Activated CD4-positive, alpha-beta T cell treated with anti-CD3 and anti-CD28 coated beads for 48 hours (primary cell): ENCODE measurements at places on chromosomes 2 and 18.

- no peak for DNase-seq
These were observed 135.9 kb downstream of the ZNF407 start for GRCh38 chr18:74733598-74733997.

- no peak for DNase-seq
These were observed 139.7 kb downstream of the B3GNT2 start for GRCh38 chr2:62335612-62336011.

DNA sequence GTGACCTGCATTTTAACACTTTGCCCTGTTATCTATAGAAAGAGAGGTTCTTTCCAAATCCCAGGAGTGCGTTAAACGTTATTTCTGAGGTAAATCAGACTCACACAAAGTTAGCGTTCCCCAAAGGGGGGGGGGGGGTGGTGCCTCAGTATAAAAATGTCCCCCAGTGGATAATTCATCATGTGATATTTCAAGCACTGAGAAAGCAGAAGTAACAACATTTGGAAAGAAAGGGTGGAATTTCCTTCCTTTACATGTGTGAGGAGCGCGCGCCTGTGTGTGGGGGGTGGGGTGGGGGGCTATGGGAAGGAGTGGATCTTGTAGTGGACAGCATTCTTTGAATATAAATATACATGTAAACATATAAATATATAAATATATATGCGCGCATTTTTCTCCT, 630.9 kb downstream of the NYAP2 start:
- DNase-seq, result no peak

GRCh38 chr2:15299904-15300520, 261.1 kb downstream of the NBAS start:
- DNase-seq, result no peak

- DNase-seq, result no peak
These were observed 7.4 kb downstream of the THNSL2 start for GRCh38 chr2:88177556-88177955.

- no peak for DNase-seq
These were observed 189.3 kb downstream of the SH3RF3 start for GRCh38 chr2:109318150-109318948.

- DNase-seq, result no peak
These were observed 310.9 kb downstream of the PRKCE start for GRCh38 chr2:45962177-45962921.

DNA sequence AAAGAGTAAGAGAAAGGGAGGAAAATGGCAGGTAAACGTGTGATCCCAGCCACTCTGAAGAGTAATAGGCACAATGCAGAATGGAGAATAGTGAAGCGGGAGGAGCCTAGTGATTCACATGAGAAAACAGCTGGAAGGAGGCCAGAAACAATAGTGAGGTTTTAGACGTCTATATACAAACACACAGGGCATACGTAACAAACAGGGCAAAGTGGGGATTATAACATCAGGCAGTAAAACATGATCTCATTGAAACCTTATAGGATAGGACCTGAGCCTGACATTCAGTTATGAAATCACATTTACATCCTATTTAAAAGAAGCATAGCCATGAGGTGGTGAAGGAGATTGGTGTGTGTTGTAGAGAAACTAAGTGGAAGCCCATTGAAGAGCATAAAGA, 33.0 kb upstream of the GATA6 start:
- no peak for DNase-seq

GRCh38 chr18:74661691-74662090, 64.0 kb downstream of the ZNF407 start:
- DNase-seq, result no peak

GRCh38 chr18:63585988-63586387, 1.2 kb upstream of the SERPINB13 start:
- DNase-seq, result no peak

DNA sequence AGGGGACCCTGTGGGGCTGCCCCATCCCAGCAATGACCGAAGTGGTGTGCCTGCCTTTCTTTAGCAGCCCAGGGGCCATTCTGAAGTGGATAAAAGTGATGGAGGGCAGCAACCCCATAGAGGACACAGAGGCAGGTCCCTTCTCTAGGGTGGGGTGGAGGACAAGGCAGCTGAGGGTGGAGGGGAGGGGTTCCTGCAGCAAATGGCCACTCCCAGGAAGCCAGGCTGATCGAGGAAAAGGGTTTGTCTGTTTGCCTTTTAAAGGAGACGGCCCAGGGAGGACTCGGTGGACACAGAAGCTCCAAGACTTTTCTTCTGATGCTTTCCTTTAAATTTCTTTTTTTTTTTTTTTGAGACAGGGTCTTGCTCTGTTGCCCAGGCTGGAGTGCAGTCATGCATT, 272.8 kb downstream of the TWIST2 start:
- DNase-seq, result no peak

GRCh38 chr2:95719473-95720060, 127.8 kb downstream of the TRIM43 start:
- no peak for DNase-seq

GRCh38 chr2:14759082-14759481, 126.6 kb downstream of the LRATD1 start:
- no peak for DNase-seq

GRCh38 chr2:11695576-11695975, 25.6 kb upstream of the NTSR2 start:
- DNase-seq, result no peak

DNA sequence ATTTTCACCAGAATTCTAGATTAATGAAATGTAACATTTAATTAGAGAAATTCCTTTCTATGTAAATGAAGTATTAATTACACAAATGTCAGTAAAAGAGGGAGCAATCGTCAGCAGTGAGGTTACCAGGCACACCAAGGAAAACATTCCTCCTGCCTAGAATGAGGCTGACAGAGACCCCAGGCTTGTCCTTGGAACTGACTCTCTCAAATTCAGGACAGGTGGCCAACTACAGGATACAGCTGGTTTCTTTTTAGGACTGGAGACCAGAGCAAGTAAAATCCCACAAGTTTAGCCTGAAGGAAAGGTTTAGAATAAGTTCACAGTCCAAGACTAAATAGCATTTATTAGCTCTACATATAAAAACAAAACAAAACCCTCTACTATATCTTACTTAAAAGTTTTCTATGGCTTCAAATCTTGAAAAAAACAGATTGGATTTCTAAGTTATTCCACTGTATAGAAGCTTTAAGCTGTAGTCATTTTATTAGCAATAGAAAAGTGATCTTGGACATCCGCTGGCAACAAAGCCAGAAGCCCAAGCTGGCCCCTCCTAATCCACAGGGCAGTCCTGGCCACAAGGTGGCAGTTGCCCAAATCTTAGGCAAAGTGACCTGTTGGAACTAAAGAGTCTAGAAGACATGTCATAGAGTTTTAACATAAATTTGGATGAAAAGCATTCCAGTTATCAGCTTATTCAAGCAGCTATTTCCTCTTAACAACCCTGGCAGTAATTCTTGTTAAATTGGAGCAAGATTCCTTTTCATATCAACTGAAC, 81.0 kb downstream of the SP3 start:
- peak; percentile 31 for DNase-seq

GRCh38 chr2:42652086-42652485, 83.7 kb downstream of the MTA3 start:
- DNase-seq, result no peak

GRCh38 chr18:13726972-13727331, 479 bp downstream of the RNMT start:
- peak; percentile 48 for DNase-seq

DNA sequence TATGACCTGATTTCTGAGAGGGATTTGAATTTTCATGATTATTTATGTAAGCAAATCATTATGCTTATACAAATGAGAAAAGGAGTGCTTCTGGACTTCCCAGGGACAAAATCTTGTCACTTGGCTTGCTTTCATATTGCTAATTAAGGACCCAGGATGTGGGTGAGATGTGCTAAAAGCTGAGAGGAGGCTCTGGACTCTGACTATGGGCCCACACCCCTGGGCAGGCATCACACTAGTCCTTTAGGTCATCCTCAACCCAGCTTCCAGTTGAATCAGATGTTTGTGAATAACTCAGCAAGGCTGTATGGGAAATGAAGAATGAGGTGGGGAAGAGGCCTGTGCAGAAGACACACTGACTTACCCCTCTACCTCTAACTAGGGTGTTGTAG, 11.9 kb downstream of the IL1B start:
- DNase-seq, result no peak

DNA sequence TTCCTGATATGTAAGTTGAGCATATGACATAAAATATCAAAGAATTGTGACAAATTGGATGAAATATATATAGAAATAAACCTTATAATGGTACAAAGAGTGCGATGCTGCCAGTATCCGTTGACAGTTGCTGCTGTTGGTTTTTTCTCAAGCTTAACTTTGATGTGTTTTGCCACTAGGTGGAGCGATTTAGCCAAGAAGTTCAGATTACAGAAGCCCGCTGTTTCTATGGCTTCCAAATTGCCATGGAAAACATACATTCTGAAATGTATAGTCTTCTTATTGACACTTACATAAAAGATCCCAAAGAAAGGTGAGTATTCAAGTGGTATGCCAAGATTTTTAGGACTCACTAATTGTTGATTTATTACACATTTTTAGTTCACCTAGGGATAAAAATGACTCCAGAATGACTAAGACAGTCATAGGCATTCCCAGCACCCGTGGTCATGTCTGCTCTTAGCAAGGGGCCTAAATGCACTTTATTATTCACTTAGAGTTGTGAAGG, 2.1 kb downstream of the RRM2 start:
- DNase-seq, result no peak

DNA sequence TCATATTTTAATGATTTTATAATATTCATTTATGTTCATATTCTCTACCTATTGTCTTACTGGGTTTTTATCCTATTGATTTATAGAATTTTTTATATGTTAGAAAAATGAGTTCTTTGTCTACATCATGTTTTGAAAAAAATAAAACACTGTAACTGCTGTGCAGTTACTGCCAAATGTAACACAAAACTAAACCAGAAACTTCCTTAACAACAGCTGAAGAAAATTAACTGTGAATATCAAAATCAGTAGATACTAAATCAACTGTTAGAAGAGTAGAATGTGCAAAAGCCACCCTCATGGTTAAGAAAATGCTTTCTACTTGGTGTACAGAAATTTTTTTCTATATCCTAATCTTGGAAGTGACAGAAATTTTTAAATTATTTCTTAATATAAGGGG, 69.5 kb downstream of the PTRHD1 start:
- no peak for DNase-seq

DNA sequence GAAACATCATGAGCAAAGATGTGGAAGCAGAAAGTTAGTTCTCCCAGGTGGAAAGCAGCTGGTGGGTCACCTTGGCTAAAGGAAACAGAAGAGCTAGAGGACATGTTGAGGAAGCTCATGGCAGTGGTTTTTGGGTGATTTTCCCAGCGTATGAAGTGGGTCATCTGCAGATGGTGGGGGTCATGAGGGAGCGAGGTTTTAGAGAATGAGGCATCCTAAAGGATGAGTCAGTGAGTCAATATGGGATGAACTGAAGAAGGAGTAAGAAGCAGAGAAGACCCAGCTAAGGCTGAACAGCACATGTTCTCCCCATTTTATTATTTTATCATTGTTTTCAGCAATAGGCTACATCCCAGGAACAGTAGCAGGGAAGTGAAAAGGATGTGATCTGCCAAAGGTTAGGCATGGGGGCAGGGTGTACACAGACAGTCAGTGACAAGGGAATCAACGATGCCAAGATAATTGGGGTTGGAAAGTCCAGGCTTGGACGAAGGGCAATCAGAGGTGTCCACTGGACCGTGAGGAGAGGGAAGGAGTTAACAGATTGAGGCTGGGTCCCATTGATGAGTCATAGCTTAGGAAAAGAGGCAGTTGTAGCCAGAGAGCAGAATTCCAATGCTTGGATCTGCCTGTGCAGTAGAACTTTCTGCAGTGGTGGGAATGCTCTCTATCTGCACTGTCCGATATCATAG, 289.3 kb upstream of the RAB12 start:
- DNase-seq, result no peak

- DNase-seq, result peak; percentile 65
These were observed 3.5 kb upstream of the RNPEPL1 start for GRCh38 chr2:240564561-240565332.

- no peak for DNase-seq
These were observed 31.9 kb downstream of the ABHD3 start for GRCh38 chr18:21672521-21673267.

DNA sequence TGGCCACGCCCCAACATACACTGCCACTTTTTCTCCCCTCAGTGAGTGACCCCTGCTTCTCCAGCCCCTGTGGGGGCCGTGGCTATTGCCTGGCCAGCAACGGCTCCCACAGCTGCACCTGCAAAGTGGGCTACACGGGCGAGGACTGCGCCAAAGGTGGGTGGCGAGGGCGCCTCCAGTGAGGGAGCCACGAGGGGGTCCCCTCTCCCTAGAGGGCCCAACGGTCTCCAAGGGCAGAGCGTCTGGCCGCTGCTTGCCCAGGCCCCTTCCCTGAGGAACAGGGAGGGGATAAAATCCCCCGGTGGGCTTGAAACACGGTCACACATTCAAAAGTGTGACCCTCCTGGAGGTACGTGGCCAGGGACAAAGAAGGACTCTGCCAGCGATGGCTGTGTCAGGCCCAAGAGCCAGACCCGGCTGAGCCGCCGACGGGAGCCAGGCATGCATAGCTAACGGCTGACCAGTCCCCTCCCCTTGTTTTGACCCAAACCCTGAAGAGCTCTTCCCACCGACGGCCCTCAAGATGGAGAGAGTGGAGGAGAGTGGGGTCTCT, 37.2 kb downstream of the MTERF4 start:
- DNase-seq, result no peak

DNA sequence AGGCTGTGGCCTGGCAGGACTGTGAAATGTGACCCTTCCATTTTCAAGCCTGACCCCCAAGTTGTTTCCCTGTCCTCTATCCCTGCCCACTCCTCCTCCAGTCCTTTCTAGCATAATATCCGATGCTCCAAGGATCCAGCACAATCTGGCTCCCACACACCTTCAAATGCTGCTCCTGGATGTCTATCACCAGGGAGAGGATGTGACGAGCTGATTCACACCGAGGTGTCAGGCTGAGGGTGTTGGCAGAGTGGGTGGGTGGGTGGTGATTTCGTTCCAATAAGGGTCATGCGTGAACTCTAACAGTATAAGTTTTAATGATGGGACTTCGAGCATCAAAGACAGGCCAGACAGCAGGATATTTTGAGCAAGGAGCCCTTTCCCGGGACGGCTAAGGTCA, 107.8 kb downstream of the CELF4 start:
- DNase-seq, result no peak

GRCh38 chr2:216283038-216283900, 89.0 kb downstream of the MARCHF4 start:
- DNase-seq, result peak; percentile 62

DNA sequence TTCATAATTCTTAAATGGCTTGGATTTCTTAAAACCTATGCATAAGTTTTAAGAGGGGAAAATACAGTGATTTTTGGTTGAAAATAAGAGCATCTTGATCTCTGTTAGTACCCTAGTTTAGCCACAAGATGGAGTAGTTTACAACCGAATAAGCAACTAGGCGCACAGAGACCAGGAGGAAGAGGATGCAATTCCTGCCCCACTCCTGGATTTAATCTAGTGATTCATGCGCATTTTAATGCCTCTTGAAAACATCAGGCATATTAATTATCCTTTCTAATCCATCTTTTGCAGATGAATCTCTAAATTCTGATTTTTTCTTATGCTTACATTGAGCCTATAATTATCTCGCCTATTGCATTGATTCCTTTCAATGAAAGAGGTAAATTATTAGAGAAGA, 76.7 kb downstream of the MRPS9 start:
- no peak for DNase-seq

- DNase-seq, result peak; percentile 57
These were observed 78.3 kb downstream of the MBP start for GRCh38 chr18:77054288-77054605.

- DNase-seq, result no peak
These were observed 89.0 kb downstream of the TMEM247 start for GRCh38 chr2:46568212-46569009.
